ENCODE measurements at places on chromosomes 7 and 10.
A peak's percentile ranks its signal among the peaks of the same experiment; 100 is the strongest.

GRCh38 chr10:59668096-59668495 is 41.6 kb downstream of the SLC16A9 start:
- DNase-seq = no peak

GRCh38 chr10:8043569-8044306 is 10.8 kb upstream of the GATA3 start:
- DNase-seq = peak; percentile 37

- DNase-seq = peak; percentile 93
These were observed at the start of gene CFAP69 for GRCh38 chr7:90244909-90245851. Gene CFAP69, plus strand, starts transcription at chr7:90245174. Its CDS starts 251 bp downstream, at chr7:90245425.

- no peak for DNase-seq
These were observed 35.3 kb downstream of the COG5 start for GRCh38 chr7:107528461-107528860.

DNA sequence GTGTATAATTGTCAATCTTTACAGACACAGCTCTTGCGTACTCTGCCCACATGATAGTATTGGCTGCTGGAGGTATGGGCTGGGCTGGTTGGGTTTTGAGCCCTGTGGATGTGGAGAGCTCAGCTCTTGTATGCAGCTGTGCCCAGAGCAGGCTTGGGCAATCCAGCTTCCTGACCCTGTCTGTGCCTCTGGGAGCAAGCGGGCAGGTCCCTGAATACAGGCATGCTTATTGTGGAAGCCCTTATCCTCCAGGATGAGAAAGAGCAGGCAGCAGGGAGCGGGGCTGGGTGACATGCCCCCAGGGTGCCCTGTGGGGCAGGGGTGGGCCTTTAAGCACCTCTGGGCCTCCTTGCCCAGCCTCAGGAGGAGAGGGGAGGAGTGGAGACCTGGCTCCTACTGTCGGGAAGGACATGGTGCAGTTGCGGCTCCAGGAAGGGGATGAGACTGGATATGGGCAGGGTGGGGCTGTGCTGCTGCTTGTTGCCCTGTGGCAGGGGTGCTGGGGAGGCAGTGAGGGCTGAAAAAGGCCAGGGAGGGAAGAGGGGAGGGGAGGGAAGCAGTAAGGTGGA is 32.7 kb upstream of the SH2D4B start:
- DNase-seq = no peak

- no peak for DNase-seq
These were observed 23.4 kb downstream of the AIFM2 start for GRCh38 chr10:70109064-70109729.
